Ascending aorta (tissue), 2 donors: ENCODE measurements at places on chromosomes 1 and 21. TPM values are rescaled to one million over a fixed set of nuclear protein-coding genes. Genes with fewer than 3 reads are reported as not detected.

The PLEKHG5 gene
- total RNA-seq = 11.4 TPM

The F13B gene
- not detected for total RNA-seq

DNA sequence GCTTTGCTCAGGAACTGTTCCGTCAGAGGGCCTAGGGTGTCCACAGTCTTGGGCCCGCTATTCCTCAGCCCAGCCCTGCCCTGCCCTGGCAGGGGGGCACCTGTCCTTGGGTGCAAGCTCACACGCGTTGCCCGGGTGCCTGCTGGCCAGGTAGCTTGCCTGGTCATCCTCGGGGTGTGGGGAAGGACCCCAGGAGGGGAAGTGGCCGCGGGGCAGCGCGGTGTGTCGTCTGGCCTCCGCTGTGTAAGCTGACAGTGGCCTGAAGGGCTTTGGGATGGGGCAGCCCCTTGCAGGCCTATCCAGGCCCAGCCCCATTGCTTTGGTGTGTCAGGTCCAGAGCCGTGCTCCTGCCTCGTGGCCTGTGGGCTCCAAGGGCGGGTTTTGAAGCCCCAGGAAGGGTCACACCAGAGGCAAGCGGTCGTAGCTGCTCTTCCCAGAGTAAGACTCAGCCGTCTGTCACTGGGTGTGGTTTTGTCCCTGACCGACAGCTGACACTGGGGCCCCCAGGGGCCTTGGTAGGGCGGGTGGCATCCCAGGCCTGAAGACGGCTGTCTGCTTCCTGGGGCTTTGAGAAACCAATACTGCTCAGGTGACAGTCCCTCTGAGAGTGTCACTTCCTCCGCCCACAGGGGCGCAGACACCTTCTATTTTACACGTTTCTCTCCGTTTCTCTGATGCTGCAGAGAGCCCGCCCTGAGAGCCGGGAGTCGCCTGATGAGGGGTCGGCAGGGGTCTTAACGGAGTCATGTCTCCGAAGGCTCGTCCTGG is 72.1 kb downstream of the SKI start:
- DNase-seq = peak; percentile 43

GRCh38 chr1:28173151-28173979 is 3.1 kb downstream of the PTAFR start:
- no peak for DNase-seq

- no peak for DNase-seq
Observed at GRCh38 chr1:223175633-223176032, 32.6 kb upstream of the TLR5 start.

DNA sequence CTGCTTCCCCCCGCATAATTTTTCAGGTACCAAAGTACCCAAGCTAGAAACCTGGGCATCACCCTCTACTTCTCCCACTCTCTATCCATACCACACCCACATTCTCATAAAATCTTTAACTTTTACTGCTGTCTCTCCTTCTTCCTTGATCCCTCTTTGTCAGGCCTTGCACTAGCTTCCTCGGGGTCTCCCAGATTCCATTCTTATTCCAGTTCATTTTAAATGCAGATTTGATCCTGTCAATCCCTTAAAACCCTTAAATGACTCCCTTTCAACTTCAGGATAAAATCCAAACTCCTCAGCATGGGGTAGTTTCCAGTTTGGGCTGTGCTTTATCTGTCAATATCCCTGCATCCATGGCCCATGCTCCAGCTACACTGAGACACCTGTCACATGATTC is 343.5 kb downstream of the PBX1 start:
- DNase-seq = no peak

DNA sequence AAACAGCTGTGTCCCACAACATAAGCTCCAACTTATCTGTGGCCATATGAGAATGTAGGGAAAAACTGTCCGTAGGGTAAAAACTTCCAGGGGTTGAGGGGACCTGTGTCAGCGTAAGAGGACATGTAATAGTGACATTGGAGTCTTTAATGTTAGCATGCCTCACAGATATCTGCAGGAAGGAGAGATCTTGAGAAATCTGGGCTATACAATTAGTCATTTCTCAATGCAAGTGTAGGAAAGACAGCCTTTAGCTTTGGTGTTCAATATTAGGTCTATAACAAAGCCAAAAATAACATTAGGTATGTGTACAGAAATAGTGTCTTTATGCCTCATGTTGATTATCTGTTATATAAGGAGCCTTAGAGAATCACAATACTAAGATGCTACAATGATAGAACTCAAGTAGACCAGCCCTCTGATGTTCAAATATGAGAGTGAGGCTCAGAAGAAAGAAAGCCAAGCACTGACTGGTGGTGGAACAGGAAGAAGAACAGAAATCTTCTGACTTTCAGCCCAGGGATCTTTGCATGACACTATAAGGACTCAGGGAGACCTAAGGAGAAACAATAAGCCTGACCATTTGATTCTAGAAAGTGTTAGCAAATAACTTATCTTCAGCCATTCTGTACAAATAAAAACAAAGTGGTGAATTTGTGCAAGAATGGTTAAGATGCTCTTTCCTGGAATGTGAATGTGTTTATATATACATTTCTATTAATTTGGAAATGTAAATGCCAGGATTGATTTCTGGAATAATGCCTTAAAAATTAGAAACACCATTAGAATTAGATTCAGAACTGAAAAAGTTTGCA is 152.6 kb downstream of the ZC3H11B start:
- DNase-seq = no peak

- DNase-seq = no peak
Observed at GRCh38 chr1:186715887-186716809, 35.9 kb upstream of the PTGS2 start.

GRCh38 chr1:9881838-9882249 is 28.2 kb downstream of the CTNNBIP1 start:
- DNase-seq = no peak

- DNase-seq = no peak
Observed at GRCh38 chr1:84853741-84854721, 39.0 kb downstream of the LPAR3 start.

DNA sequence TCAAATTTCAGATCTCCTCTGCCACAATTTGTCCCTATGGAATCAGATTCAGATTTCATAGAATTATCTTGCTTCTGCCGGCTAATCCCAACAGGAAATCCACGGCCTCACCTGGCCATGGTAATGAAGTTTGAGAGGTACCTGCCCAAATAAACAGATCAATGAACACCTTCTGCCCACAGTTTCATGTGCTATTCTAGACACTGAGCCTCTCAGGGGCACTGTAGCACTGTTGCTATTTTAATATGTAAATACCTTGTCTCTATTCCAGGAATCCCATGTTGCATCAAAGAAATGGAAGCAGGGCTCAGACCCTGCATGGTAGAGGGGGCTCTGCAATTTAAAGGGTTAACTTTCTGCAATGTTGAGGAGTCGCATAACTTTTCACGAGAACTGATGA is 593.1 kb downstream of the PTBP2 start:
- DNase-seq = no peak

DNA sequence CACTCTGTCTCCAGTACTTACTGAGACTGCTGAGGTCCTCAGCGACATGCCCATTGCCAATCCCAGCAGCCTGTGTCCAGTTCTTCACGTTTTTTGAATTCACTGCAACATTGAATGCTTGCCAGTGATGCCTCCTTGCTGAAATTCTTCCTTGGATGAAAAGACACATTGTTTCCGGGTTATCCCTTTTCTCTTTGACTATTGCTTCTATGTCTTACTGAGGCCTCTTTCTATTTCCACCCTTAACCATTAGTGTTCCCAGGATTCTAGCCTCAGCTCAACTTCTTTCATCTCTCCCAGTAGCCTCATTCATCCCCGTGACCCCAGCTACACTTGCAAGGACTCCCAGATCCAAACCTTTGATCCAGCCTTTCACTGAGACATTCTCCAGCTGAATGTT is 46.5 kb upstream of the KIF26B start:
- DNase-seq = no peak

- no peak for DNase-seq
Observed at GRCh38 chr1:174448531-174448883, 743 bp downstream of the GPR52 start.
